ENCODE measurements at places on chromosomes 3 and 15. TPM values are rescaled to one million over a fixed set of nuclear protein-coding genes. Genes with fewer than 3 reads are reported as not detected.

GRCh38 chr3:195182470-195182795 is 88.5 kb downstream of the XXYLT1 start:
- no peak for DNase-seq

DNA sequence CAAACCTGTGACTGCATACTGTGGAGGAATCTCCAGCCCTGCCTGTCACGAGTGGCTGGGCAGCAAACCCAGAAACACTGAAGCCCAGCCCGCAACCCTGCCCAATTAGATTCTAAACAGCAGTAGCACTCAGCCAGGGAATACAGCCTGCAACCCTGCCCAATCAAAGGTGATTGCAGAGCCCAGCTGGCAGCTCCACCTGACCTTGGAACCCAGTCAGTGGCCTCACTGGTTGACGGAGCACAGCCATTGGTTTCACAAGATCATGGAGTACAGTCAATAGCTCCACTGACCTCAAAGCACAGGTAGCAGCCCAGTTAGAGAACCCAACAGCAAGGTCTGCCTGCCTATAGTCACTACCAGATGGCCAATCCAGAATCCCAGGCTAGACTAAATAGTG is 35.2 kb upstream of the MYLK start:
- DNase-seq: no peak

DNA sequence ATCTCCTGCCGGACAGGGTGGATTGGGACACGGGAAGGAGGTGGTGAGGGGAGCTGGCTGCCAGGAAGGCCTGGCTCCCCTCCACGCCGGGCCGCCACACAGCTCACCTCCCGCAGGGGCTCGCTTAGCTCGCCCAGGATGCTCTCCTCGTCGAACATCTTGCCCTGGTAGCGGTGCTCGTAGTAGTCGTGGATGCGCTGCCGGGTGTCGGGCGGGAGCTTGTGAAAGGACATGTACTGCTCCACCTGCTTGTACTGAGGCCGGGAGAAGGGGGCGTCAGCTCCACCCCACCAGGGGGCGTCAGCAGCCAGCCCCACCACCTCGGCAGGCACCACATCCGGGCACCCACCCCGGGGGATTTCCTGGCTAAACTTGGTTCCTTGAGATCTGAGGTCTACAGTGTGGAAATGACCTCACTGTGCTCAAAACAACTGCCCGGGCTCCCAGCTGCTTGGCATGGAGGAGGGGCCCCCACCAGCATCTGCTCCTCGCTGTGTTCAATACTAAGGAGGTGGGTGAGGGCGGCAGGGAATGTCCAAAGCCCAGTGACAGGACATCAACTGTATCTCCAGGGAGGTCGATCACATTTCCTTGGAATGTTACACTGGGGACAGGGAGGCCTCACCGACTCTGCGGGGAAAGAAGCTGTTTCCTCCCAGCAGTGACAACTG is 43.4 kb downstream of the HCN4 start:
- DNase-seq: no peak

DNA sequence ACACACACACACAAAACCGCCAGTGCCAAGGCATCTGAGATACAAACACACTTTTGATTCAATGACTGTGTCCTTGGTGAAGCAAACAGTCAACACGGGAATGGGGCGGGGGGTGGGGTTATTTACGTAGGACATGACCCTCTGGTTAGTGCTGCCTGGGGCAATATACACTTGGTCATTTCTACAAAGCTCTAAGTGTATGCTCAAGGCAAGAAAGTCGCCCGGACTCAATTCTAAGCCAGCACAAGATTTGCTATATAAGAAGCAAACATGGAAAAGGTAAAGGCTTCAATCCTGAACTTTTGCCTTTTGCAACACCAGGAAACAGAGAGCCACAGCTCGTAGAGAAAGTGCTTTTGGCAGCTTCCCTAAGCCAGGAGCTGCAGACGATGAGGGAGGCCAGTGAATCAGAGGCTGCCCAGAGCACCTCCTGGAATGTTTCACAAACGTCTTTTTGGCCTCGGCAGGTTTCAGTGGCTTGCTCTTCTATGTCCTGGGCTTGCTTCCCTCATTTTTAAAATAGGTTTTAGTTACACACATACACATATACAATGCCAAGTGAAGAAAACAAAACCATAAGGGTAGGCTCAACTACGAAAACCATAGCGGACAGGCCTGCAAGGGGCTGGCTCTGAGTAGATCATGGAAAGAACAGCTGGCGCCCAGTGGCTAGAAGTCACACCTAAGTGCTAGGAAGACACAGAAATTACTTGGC is 73.6 kb downstream of the TM4SF4 start:
- peak; percentile 35 for DNase-seq

GRCh38 chr3:41111011-41111410 is 88.3 kb upstream of the CTNNB1 start:
- DNase-seq: no peak

- DNase-seq: no peak
Observed at GRCh38 chr3:142105991-142106390, 43.4 kb downstream of the TFDP2 start.

- DNase-seq: peak; percentile 47
Observed at GRCh38 chr3:107662124-107662507, 139.4 kb downstream of the BBX start.

GRCh38 chr3:111913163-111913763 is 54.2 kb downstream of the PHLDB2 start:
- no peak for DNase-seq

- DNase-seq: no peak
Observed at GRCh38 chr3:163016251-163016650, 1519.6 kb downstream of the OTOL1 start.

GRCh38 chr3:108835101-108835500 is 12.5 kb downstream of the TRAT1 start:
- no peak for DNase-seq

DNA sequence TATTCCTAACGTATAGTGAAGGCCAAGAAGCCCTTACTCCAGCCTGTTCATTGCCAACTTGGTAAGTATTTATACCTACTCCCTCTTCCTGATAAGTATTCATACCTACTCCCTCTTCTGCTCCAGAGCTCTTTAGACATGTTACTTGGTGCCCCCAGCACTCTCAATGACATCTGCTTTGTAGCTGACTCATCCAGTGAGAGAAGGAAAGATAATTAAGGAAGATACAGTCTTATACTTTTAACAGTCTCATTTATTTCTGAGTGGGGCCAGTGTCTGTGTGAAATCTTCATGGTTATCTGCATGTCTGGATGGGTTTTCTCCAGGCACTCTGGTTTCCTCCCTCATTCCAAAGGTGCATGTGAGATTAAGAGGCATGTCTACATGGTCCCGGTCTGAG is 698.7 kb downstream of the FHIT start:
- no peak for DNase-seq

DNA sequence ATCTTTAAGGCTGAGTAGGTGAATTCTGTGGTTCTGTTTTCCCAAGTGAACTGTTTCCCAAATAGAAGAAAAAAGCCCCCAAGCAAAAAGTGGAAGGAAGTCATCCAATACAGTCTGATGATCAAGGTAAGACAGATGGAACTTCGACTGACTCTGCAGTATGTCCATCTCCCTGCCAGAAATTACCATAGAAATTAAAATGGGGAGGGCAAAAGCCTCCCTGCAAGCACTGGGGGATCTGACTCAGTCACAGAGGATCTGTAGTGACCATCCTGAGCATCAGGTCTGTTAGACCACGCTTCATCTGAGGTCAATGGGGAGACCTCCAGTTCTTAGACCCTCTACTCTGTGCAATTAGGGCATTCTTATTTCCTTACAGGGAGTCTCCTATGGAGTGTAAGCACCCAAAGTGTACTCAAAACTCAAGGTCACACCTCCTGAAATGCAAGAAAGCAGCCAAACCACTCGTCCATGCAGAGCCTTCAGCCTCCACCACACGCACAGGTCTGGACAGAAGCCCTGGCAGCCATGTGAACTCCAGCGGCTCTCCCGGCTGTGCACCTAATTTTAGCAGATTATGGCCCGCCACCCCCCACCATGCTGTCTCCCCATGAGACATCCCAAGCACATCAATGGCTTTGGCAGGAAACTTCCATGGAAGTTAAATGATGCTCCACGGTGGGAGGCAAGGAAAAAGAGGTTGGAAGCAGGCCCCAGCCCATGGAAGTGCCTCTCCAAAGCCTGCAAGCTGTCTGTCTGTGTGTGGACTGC is 348.7 kb downstream of the NTRK3 start:
- DNase-seq: no peak

DNA sequence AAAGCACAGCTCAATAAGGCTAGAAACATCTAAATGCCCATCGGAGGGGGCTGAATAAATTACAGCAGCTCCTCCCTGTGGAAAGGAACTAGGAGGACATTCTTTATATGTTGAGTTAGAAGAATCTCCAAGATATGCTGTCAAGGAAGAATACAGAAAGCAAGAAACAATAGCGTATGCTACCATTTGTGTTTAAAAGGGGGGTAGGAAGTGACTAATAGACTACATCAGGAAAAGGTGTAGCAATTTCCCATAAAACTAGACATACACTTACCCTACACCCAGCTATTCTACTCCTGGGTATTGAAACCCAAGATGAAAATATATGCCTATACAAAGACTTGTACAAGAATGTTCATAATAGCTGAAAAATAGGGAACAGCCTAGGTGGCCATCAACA is 21.6 kb downstream of the SEC61A1 start:
- no peak for DNase-seq

DNA sequence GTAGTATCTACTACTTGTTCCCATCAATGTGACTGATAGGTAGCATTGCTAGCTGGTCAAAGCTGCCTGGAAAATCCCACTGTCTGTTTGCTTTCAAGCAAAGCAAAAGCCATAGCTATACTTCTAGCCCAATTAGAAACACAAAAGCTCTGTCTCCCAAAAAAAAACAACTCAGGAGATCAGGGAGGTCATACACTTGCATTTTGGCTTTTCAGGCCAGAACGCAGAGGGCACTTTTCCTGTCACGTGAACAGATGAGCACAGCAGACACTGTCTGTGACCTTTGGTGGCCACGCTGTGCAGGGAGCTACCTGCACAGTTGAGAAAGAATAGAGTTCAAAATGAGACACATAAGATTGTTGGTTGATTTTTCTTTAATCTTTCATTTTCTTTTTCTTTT is 441.7 kb upstream of the PDZRN3 start:
- DNase-seq: no peak

DNA sequence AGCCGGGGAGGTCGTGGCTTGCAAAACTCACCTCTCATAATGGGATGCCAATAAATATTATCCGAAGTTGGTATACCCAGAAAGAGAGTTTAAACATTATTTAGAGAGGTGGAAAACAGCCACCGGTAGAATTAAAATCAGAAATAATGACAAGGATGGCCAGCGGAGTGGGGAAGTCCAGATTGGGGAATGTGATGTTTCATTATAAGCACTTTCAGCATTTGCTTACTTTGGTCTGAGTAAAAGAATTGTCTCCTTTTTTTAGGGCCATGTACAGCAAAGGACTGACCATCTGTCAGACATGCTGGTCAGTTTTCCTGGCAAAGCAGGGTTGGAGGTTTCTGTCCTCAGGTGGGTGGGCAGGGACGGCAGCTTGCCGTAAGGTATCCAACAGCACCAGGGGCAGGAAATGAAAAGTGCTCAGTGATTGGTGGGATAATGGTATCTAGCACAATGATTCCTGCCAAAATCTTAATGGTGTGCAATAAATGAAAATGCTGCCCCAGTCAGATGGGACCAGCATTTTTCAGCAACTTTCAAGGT is 24.3 kb downstream of the APBA2 start:
- no peak for DNase-seq

DNA sequence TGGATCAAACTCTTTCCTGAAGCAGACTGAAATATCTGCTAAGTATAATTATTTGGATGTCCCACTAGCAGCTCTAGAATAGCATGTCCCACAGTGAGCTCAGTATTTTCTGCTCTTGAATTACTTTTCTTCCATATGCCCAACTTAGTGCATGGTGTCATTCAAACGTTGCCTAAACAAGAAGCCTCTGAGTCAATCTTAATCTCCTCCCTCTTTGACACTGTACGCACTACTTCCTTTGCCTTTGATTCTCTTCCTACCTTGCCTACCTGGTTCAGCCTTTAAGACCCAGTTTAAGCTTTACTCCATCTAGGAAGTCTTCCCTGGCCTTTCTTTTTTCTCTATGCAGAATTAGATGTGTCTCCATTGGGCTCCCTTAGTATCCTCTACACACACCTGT is 54.5 kb downstream of the SEC22A start:
- no peak for DNase-seq

DNA sequence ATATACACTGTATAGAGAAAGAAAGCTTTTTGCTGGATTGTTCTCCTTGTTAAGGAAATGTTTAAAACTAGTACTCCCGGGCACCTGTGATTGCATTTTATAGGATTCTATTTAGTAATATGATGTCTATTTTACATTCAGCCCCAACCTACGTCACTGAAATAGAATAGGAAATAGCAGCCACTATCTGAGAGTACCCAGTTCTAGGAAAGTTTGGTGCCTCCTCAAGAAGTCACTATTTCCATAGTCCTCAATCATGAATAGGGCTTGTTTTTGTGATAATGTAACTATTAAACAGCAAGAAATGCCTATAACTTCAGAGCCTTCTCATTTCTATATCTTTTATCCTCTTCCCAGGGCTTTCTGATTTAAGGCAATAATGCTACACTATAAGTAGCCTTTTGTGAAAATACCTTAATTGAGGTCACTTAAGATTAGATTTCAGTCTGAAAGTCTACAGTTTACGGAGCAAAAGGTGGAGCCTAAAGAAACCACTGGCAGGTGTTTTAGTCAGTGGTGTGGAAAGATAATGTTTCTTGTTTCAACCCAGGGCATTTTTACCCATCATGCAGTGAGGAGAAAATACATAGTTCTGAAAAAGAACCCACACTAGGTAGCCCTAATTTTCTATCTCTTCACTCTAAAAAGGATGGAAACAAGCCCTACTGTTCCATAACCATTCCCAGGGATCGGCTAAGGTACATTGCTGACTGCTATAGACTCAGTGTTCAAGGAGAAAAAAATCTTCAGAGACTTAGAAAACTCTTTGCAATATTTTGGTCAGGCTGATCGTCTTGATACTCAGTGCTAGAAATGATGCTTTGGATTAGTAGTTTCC is 38.7 kb downstream of the TIGIT start:
- no peak for DNase-seq

The CPLX3 gene
- not detected for polyA plus RNA-seq

The RHOV gene
- polyA plus RNA-seq: 0.55 TPM

The SNRK gene
- polyA plus RNA-seq: 50.4 TPM

The SAMD7 gene
- polyA plus RNA-seq: not detected

The ZNF620 gene
- 9.4 TPM for polyA plus RNA-seq

The MB21D2 gene
- polyA plus RNA-seq: 5.7 TPM

The SI gene
- not detected for polyA plus RNA-seq

The GPR149 gene
- polyA plus RNA-seq: not detected

The PRTG gene
- 6.6 TPM for polyA plus RNA-seq

The ENTPD3 gene
- polyA plus RNA-seq: 8.3 TPM

Measured in right lung (tissue), 10 donors.